ENCODE measurements at places on chromosomes 4 and X.
A peak's percentile ranks its signal among the peaks of the same experiment; 100 is the strongest.

GRCh38 chr4:137452799-137453198, 79.5 kb downstream of the PCDH18 start:
- DNase-seq = no peak

GRCh38 chr4:156173937-156174336, 220.3 kb upstream of the CTSO start:
- no peak for DNase-seq

DNA sequence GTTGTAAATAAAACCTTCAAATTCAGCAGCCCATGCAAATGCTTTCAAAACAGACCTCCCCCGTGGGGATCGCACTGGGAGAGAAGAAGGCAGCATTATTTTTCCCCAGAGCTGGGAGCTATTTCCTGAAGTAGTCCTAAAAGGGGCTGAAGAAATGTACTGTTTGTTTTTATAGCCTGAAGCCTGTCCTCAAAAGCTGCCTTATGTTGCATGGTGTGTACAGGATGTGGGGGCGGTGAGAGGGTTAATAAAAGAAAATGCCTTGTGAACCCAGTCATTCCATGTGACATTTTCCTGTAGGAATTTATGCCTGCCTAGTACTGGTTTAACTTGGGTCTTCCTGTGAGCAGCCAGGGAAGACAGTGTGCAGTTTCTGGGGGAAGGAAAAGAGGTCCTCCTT, 144.1 kb downstream of the SOWAHB start:
- no peak for DNase-seq

DNA sequence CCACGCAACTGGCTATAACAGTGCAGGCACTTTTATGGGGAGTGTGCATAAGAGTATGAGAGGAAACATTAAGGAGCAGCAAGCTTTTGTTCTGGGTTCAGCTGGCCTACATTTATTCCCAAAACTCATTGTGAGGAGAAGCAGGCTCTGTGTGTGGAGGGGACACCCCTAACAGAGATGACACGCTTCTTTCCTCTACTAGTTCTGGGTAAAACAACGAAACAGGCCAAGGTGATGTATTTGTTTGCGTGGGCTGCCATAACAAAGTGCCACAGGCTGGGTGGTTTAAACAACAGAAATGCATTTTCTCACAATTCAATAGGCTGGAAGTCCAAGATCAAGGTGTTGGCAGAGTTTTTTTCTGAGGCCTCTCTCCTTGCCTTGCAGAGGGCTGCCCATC, 488.6 kb downstream of the MID1IP1 start:
- no peak for DNase-seq

GRCh38 chrX:123171781-123172180, 12.3 kb upstream of the GRIA3 start:
- no peak for DNase-seq

DNA sequence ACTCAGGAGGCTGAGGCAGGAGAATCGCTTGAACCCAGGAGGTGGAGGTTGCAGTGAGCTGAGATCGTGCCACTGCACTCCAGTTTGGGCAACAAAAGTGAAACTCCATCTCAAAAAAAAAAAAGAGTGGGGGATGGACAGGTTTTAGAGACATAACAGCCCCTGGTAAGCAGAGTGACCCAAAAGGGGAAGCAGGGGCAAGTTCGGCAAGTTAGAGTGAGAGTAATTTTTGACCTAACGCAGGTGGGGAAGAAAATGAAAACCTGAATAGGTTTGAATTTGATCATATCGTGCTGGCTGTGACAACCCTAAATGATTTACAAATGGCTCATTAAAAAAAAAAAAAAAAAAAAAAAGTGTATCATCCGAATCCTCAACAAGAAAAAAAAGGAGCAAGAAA, 25.7 kb upstream of the TMEM131L start:
- DNase-seq = no peak

DNA sequence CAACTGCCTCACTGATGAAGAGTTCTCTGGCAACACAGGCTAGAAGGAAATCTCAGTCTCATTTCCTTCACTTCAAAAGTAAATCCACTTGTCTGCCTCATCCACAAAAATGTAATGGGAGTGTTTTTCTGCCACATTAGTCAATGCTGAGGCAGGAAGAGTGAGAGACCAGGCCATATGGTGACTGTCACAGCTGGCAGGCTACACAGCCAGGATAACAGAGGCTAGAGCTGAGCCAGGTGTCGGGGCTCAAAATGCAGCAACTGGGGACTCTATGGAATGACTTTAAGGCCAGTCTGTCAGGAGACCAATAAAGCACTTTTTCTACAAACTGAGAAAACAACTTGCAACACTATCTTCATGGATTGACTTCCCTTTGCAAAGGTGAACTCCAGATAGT, 204.2 kb downstream of the GPC3 start:
- no peak for DNase-seq

- DNase-seq = no peak
These were observed 83.2 kb upstream of the TBC1D9 start for GRCh38 chr4:140839406-140839805.

DNA sequence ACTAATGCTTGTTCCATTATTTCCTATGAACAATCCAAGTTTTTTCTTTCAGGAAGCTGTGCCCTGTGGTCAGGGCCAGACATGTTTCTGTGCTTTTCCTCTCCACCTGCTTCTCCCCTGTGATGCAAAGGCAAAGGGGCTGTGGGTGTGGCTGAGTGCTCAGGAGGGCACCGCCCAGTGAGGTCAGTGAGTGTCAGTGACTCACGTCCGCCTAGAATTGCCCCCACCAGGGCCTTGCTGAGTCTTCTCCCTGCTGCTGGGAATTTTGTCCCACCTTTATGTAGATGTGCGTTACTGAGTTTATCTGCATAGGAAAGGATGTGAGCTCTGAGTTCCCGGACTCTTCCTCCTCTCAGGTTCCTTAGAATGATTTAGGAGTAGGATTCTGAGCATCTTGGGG, 283.2 kb downstream of the DCHS2 start:
- DNase-seq = no peak

GRCh38 chrX:25014366-25014838, 1.4 kb downstream of the ARX start:
- DNase-seq = no peak

DNA sequence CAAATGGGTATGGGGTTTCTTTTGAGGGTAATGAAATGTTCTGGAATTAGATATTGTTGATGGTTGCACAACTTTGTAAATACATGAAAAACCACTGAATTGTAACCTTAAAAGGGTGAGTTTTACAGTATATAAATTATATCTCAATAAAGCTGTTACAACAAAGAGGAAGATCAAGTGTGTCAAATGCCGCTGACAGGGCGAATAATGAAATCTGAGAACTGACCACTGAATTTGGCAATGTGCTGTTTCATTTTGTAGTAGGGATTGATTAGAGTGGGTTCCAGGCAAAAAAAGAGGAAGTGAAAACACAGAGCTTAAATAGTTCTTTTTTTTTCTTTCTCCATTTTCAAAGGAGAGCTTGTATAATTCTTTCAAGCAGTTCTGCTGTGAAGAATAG, 161.1 kb upstream of the NAP1L5 start:
- no peak for DNase-seq

DNA sequence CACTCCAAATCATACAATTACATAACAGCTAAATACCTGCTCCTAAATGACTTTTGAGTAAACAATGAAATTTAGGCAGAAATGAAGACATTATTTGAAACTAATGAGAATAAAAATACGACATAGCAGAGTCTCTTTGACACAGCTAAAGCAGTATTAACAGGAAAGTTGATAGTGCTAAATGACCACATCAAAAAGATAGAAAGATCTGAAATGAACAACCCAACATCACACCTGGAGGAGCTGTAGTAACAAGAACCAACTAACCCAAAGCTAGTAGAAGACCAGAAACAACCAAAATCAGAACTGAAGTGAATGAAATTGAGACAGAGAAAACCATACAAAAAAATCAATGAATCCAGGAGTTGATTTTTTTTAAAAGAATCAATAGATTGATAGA, 257.8 kb downstream of the ARAP2 start:
- DNase-seq = no peak

- DNase-seq = no peak
These were observed 13.7 kb upstream of the TLR8 start for GRCh38 chrX:12892716-12893115.

DNA sequence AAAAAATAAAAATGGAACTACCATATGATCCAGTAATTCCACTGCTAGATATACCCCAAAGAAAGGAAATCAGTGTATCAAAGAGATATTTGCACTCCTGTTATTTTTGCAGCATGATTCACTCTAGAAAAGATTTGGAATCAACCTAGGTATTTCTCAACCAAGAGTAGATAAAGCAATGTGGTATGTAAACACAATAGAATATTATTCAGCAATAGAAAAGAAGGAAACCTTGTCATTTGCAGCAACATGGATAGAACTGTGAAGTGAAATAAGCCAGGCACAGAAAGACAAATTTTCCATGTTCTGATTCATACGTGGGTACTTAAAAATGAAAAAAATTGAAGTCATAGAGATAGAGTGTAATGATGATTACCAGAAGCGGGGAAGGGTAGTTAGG, 362.3 kb upstream of the EPHA5 start:
- no peak for DNase-seq

DNA sequence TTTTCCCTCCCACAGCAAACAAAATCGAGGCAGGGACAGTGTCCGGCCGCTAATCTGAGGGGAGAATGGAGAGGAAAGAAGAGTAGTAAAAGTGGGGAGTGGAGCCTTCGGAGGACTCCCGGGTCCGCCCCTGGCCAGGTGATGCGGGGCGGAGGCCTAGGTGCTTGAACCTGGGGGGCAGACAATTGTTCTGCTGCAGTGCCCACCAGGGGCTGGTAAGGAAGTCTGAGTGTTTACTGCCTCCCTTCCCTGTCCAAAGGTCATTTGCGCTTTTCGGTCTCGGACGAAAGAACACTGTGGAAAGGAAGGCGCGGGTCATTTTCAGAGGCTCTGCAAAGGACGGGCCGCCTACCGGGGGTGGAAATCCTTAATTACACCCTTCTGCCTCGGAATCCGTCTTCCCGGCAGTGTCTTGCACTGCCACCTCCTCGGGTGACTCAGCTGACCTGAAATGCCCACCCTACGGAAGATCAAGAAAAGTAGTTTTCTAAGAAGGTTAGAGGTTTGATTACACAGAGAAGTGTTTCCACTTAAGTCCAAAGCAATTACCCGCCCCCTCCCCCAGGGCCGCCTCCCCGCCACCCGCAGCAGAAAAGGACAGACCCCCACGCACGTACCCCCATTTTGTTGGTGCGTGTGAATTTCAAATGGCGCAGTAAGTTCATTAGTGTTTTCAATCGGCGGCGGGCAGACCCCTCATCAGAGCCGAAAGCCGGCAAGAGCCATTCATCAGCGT, 99.9 kb upstream of the TENM3 start:
- DNase-seq = peak; percentile 58

GRCh38 chr4:32560306-32560705, 1840.1 kb downstream of the PCDH7 start:
- no peak for DNase-seq
